Hematopoietic multipotent progenitor cell (in vitro differentiated cells): ENCODE measurements at places on chromosomes 4 and X.

DNA sequence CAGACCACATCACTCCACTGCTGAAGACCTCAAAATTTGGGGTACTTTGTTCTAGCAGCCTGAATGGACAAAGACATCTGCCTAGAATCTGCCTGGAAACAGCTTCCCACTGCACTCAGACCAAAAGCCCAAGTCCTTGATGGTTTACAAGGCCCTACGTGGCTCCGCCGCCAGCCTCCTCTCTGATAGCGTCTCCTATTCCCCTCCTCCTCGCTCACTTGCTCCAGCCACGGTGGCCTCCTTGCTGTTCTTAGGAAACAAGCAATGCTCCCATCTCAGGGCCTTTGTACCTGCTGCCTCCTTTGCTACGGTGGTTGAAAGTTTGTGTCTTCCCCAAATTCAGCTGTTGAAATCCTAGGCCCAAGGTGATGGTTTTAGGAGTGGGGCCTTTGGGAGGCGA, 34.7 kb upstream of the SORCS2 start:
- DNase-seq: no peak

GRCh38 chr4:180635281-180635680, 1607.9 kb upstream of the TENM3 start:
- DNase-seq: no peak

DNA sequence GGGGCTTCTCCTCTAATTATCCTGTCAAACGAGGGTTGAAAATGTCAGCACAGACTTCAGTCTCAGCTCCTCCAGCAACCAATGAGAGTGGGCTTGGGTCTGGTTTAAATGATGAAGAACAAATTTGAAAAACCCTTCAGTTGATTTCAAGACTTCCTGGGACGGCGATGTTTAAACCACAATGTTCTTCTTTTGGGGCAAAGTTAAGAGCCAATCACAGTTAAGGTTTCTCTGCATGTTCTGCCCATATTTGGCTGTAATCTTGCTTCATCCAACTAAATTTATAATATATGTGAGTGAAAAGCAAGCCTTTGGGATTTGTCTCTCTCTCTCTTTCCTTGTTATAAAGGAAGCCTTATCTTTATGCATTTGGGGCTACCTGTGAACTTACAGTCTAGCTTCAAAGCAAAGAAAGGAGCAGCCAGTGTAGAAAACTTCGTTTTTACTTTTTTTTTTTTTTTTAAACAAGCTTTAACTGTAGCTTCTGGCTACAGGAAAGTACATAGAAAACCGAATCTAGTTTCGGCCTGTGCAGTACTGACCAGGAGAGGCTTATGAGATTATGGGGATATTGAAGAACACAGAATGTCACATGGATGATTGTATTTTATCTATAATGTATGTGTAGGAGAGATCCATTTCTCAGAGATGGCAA, 46.8 kb upstream of the FAM9C start:
- peak; percentile 51 for DNase-seq

GRCh38 chr4:184012937-184013336, 107.8 kb downstream of the STOX2 start:
- DNase-seq: peak; percentile 39

DNA sequence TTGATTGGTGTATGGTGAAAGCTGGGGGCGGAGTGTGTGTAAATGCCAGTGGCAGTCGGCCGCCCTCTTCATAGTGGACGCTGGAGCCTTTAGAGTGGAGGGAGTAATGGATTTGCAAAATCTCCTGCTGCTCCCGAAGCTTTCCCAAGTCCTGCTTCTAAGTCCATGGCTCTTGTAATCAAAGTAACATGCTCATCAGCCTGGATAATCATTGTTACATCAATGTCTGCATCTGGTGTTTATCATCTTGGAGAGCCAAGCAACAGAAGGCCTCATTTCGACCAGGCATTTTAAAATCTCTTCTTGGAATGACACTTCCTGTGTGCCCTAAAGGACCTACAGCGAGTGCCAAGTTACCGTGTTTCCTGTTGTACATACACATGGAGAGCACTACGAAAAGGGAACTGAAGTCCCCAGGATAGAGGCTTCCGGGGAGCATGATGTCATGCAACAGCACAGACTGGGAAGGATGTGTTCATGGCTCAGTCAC, 32.2 kb downstream of the UNC5C start:
- DNase-seq: no peak

DNA sequence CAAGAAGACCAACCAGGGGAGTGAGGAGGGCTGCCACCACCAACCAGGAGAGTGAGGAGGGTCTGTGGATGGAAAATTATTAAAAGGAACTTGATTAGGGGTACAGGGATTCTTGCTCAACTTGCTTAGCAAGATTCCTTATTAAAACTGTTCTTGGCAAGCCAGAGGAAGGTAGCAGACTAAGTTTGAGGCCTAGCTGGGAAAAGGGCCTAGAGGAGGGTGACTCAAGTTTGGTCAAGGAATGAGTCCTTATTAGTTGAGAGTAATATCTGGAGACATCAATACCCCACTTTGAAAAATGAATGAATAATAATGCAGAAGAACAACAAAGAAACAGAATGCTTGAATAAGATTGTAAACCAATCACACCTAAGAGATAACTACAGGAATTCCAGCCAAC, 612.4 kb upstream of the ZFP42 start:
- no peak for DNase-seq

GRCh38 chr4:145619639-145619996, 433 bp downstream of the MMAA start:
- DNase-seq: peak; percentile 81

DNA sequence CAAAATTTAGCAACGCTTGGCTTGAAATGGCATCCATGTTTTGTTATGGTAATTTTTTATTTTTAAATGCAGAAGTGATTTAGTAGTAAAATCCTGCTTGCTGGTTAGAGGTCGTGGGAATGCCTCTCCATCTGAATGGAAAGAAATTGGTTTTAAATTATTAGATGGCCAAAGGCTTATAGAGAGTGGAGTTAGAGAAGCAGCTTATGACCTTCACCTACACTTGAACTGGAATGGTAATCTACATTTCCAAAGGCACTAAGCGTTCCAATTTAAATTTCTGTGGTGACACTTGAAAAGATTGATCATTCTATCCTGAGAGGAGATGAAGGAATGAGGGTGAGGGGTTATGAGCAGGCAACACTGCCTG, 280.7 kb downstream of the RAPGEF2 start:
- no peak for DNase-seq

GRCh38 chr4:37324546-37324945, 80.0 kb downstream of the NWD2 start:
- DNase-seq: no peak

- DNase-seq: no peak
Observed at GRCh38 chr4:111618908-111619307, 526.3 kb upstream of the FAM241A start.

DNA sequence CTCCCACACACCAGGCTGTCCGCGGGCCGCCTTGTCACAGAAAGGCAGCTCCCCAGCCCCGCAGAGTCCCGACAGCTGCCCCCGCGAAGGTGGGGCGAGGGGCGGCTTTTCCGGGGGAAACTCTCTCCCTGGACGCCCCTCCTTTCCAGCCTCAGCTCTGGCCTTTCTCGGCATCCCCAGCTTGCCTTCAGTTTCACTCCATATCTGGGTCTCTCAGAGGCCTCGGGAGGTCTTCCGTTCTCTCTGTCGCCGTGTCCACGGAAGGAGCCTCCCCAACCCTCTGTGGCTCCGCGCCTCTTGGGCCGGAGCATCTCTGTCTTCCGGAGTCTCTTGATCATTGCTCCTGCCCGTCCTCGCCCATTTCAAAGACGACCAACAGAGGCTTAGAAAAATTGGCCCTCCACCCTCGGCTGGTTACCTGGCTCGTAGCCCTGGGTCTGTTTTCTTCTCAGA, 6.1 kb upstream of the MSX1 start:
- no peak for DNase-seq

GRCh38 chrX:120111611-120112010, 4.1 kb downstream of the RHOXF1 start:
- no peak for DNase-seq

GRCh38 chr4:128635955-128636560, 173.4 kb upstream of the JADE1 start:
- no peak for DNase-seq
